ENCODE measurements at places on chromosomes 5 and 9.
A peak's percentile ranks its signal among the peaks of the same experiment; 100 is the strongest.

DNA sequence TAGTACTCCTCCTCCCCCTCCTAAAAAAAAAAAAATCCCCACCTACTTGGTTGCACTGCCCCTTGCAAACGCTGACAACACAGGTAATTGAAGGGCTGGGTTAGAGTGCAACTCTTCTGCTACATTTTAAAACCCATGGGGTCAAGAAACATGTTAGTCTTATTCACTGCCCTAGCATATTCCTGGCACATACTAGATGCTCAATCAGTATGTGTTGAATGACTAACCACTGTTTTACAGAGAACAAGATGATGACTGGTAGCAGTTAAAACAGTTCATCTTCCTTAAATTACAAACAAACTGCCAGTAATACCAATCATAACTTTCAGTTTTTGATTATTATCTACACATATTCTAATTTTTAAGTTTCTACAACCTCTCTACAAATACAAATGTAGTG lies 124.4 kb downstream of the NFIB start:
- DNase-seq: no peak

GRCh38 chr5:151476016-151476415 lies 28.6 kb downstream of the SLC36A1 start:
- DNase-seq: no peak

- DNase-seq: no peak
Measured at GRCh38 chr5:115952588-115952987, 9.7 kb upstream of the LVRN start.

DNA sequence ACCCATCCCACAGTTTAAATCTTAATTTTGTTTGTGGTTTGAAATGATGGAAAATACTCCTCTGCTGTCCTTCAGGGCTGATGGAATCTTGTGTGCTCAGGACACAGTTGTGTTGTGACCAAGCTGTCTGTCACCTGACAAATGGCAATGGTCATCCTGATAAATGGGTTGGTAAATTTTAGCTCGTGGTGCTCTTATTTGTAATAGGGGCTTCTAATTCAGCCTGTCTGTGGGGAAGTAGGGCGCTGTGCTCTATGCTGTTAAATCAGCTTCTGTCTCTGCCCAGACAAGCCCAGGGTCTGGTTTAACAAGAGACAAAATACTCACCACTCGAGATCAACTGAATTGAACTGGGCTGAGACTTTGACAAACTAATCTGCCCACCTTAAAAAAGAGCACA lies 4.5 kb downstream of the LRRTM2 start:
- DNase-seq: no peak

DNA sequence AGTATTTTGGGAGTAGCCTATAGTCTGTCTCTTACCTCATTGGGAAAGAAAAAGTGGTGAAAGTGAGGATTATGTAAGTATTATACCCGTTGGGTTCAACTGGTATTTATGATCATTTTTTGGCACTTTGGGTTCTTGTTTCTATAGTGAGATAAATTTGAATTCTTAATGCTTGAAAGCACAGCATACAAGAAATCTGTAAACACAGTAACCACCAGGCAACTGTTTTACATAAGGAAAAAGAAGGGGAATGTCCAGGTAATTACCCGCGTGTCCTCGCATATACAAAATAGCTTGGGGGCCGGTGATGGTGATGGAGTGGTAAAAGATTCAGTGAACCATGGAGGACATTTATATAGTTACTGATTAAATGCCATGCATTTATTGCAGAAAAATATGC lies 60.5 kb downstream of the BASP1 start:
- DNase-seq: no peak

GRCh38 chr9:81562231-81563019 lies 126.9 kb downstream of the TLE1 start:
- DNase-seq: no peak

DNA sequence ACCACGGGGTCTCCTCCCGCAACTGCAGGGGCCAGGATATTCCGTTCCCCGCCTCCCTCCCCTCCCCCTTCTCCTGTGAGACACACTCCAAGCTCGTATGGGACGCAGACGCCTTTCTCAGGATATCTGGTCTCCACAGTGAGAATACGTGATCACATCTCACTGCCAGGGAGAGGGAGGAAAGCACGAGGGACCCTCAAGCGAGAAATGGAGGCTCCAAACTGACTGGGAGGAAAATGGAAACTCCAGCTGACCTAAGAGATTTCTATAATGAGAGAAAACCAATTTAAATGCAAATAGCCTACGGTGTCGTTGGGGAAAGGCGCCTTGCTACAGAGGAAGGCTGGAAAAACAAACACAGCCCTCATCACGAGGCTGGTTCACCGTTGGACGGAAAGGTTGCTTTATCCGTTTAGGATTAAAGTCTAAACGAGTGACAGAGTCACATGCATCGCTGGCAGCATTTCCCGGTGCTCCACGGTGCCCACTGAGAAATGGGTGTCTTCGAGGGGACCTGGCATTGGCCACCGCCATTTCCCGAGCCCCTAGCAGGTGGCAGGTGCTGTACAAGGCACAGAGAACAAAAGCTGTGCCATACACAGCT lies 116.9 kb upstream of the CPEB4 start:
- DNase-seq: no peak

- DNase-seq: no peak
Measured at GRCh38 chr5:128798871-128799270, 166.4 kb upstream of the SLC27A6 start.

DNA sequence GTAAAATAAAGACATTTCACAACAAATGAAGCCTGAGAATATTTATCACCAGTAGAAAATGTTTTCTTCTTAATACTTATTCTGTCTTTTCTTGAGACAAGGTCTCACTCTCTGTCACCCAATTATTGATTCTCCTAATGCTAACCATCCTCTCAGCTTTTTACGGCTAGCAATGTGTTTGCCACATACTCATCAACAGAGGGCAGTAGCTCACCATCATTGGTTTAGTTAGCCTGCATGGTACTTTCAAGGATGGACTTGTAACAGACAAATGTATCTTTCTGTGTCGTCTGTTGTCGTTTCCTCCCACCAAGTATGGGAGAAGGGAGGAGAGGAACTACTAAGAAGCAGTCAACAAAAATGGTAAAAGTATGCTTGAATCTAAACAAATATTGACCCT lies 5.9 kb upstream of the ACO1 start:
- no peak for DNase-seq

- DNase-seq: no peak
Measured at GRCh38 chr9:126799034-126799433, 5.8 kb upstream of the ZBTB43 start.

- no peak for DNase-seq
Measured at GRCh38 chr5:100787648-100788047, 115.4 kb downstream of the ST8SIA4 start.

GRCh38 chr9:124284237-124284831 lies 26.6 kb downstream of the NEK6 start:
- no peak for DNase-seq

DNA sequence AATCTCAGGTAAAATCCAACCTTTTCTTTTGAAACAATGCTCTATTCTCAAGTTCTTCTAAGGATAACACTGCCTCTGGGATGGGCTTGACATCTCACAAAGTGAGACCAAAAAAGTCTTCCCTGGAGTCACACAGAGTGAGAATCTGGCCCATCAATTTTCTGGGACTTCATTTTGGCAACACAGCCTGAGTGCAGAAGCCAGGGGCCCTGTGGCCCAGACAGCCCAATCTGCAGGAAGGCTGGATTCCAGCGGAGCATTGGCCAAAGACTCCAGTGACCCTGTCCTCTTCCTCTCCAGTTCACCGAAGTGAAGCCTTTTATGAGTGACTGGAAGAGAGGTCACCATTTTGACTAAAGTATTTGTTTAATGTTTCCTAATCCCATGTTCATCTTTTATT lies 105.1 kb downstream of the PLK2 start:
- DNase-seq: no peak

DNA sequence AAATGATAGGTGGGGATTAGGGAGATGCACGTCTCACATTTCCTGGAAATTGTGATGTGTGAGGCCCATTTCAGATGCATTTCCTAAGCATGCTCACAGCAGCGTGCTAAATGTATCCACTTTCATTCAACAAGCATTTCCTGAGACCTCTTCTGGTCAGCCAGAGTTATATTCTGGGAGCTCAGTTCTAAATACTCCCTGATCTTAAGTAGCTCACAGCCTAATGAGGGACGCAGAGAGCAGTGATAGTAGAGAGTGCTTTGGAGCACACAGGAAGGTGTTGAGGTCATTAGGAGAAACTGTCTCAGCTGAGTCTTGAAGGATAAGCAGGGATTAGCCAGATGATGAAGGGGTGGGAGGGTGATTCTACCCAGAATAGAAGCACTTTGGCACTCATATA lies 46.2 kb upstream of the FSD1L start:
- DNase-seq: no peak

GRCh38 chr5:142475102-142475513 lies 150.3 kb upstream of the SPRY4 start:
- no peak for DNase-seq

- DNase-seq: peak; percentile 64
Measured at GRCh38 chr9:106830527-106831150, 32.3 kb upstream of the ZNF462 start.

GRCh38 chr5:148733601-148734438 lies 79.5 kb upstream of the HTR4 start:
- DNase-seq: no peak

GRCh38 chr9:2502760-2503159 lies 118.8 kb upstream of the VLDLR start:
- DNase-seq: no peak

DNA sequence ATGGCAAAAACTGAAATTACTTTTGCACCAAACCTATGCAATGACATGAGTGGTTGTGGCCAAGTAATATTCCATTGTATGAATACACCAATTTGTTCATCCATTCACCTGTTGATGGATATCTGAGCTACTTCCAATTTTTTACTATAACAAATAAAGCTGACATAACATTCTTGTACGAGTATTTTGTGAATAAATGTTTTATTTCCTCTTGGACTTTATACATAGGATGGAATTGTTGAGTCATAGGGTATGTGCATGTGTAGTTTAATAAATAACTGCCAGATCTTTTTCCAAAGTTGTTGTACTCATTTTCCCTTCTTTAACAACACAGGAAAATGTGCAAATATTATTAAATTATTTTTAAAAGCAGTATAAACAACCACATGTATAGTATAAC lies 146.1 kb upstream of the ZNF462 start:
- DNase-seq: no peak

- DNase-seq: no peak
Measured at GRCh38 chr5:176802116-176802784, 8.1 kb upstream of the UNC5A start.

DNA sequence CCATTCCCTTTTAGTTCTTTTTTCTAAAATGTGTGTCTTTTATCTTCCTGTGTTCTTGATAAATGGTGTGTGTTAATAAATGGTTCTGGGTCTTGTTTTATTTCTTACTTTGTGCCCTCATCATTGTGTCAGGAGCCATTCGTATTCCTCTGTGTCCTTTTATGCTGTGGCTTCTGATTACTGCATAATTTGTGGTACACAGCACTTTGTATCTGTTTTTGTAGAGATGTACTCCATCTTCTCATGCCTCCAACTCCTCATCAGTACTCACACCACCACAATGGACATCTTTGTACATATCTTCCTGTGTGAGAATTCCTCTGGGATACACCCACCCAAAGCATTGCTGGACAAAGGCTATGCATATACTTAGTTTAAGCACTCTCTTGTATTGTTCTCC lies 247.4 kb downstream of the ARHGAP26 start:
- no peak for DNase-seq

GRCh38 chr9:100375658-100376057 lies 22.9 kb upstream of the TEX10 start:
- no peak for DNase-seq

DNA sequence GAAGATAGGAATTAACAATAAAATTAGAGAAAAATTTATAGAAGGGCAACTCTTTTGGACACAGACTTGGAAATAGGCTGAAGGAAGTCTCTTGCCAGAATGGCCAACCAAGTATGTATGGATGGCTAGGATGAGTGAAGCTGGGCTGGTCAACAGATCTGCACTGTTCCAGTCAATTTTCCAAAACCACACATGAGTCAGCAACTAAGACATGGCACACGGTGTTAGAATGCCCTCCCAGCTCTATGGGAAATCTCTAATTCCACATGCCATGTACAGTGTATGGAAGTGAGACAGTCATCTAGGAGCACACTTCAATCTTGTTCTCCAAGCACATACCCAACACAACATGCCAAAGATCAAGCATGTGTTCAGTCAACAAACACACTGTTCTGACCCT lies 129.6 kb downstream of the GLIS3 start:
- DNase-seq: no peak

DNA sequence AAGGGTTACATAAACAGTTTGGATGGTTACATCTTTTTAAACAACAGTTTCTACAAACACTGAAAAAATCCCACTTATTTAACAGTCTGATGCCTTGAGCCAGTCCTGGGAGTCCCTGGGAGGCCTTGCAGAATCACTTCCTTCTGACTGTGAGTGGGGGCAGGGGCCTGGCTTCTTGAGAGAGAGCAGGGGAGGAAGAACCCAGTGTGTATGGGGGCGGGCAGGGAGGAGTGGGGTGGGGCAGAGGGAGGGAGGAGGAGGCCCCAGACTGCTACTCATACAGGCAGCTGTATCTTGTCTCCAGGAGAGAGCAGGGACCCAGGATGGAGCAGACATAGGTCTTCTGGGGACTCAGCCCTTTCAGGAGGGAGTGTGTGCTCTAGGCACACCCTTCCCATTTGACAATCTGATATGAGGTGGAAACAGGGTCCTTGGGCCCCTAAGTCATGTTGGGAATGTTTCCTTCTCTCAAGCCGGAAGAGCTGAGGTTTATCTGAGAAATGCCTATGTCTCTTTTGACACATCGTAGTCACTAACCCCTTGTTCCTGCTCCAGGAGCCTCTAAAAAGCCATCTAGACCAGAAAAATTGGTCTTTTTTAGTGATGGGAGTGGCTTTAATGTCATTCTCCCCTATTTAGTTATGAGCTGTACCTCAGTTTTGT lies 52.8 kb downstream of the IRF1 start:
- peak; percentile 81 for DNase-seq

- DNase-seq: no peak
Measured at GRCh38 chr5:102231693-102232619, 64.1 kb downstream of the SLCO4C1 start.

DNA sequence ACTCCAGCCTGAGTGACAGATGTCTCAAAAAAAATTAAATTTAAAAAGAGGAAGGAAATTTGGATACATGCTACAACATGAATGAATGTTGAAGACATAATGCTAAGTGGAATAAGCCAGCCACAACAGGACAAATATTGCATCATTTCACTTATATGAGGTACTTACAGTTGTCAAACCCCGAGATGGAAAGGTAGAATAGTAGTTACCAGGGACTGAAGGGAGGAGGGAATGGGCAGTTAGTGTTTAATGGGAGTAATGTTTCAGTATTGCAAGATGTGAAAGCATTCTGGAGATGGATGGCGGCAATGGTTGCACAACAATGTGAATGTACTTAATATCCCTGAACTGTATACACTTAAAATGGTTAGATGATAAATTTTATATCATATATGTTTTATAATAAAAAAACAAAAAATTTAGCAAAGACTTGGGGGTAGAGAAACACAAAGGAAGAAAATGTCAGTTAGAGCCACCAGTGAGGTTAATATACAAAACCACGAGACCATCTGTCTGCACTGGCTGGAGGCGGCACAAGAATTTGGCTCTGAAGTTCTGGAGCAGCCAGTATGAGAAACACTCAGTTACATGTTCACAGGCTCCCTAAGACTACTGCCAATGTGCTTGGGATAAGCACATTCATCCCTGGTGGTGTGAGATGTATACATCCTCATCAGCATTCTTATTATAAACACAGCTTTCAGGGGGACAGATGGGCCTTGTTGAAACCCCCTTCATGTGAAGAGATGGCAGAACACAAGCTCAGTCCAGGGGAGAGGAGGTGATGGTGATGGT lies 37.0 kb upstream of the RPS23 start:
- DNase-seq: no peak

- DNase-seq: no peak
Measured at GRCh38 chr5:37847978-37848425, 8.2 kb upstream of the GDNF start.

GRCh38 chr5:80867233-80867632 lies 92.9 kb upstream of the RASGRF2 start:
- DNase-seq: no peak

All from left forelimb (tissue), 1 donor.